ENCODE measurements at places on chromosomes 1 and 21. TPM values are rescaled to one million over a fixed set of nuclear protein-coding genes. Genes with fewer than 3 reads are reported as not detected.

The PUSL1 gene
- 24.8 TPM for total RNA-seq

The NRDC gene
- total RNA-seq: 67.5 TPM

The PGBD5 gene
- 13.2 TPM for total RNA-seq

The NBPF20 gene
- total RNA-seq: 0.59 TPM

The TNFRSF1B gene
- total RNA-seq: 25.6 TPM

The SUSD4 gene
- total RNA-seq: 8.9 TPM

The S100A9 gene
- 65.7 TPM for total RNA-seq

- no peak for DNase-seq
These were observed 37.9 kb upstream of the EEIG2 start for GRCh38 chr1:108521990-108522393.

DNA sequence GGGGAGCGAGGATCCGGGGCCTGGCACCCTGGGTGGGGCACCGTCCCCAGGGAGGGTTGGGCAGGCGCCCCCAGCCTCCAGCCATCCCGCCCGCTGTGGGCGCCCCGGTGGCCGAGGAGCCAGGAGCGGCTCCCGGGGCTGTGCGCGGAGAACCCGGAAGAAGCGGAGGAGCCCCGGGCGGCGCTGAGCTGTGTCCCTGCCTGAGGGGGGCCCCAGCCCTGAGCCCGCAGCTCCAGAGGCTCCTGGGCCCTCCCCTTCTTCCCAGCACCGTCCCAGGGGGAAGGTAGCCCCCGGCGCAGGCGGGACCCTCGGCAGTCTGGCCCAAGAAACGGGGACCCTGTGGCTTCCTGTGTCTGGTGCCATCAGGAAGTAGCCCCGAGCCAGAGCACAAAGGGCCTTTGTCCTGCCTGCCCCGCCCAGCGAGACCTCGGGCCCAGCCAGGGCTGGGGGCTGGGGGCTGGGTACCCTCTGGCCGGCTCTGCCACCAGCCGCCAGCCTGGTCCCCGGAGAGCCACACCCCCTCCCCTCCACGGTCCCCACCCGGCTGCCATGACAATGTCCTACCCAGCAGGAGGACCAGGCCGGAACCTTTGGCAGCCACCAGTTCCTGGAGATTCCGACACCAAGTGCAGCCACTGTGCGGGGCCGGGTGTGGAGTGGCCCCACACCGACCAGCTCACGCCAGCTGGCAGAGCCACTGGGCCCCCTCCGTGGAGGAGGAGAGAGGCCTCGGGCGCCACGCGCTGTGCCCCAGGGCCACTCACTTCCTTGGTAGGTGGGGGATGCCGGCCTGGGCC lies 15.6 kb upstream of the TTLL10 start:
- DNase-seq: peak; percentile 65

DNA sequence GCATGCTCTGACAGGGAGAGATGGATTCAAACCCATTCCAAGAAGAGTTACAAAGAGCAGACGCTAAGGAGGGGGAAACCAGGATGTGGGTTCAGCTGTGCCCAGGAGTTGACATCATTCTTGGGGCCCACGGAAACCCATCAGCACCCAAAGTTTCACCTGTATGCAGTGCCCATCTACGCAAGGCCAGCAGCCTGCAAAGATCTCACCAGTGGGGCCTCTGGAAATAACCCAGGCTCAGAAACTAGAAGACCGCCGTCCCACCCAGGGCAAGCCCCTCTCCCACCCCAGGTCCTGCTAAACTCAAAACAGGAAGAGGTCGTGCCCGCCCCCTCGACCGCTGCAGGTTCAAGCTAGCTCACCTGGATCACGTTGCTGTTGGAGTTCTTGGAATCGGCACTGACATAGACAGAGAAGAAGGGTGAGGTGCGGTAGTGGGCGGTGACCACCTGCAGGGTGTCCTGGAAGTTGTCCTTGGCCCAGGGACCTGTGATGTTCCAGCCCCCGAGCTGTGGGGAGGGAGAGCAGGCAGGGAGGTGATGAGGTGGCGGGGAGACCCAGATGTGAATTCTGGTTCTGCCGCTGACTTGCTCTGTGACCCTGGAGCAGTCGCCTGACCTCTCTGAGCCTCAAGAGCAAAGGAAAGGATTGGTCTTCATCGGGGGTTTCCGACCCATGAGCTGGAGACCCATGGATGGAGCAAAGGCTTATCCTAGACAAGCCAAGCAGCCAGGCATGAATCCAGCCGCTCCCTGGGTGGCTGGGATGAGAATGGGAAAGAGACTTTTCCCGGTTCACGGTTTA lies 31.7 kb downstream of the ECE1 start:
- DNase-seq: no peak

- DNase-seq: no peak
These were observed at the start of gene C1orf210 for GRCh38 chr1:43285269-43285990. Gene C1orf210 (minus strand): TSS chr1:43285581. CDS start chr1:43283270, 2,311 bp downstream.

GRCh38 chr1:153798468-153798780 lies 23.2 kb downstream of the SLC27A3 start:
- no peak for DNase-seq

DNA sequence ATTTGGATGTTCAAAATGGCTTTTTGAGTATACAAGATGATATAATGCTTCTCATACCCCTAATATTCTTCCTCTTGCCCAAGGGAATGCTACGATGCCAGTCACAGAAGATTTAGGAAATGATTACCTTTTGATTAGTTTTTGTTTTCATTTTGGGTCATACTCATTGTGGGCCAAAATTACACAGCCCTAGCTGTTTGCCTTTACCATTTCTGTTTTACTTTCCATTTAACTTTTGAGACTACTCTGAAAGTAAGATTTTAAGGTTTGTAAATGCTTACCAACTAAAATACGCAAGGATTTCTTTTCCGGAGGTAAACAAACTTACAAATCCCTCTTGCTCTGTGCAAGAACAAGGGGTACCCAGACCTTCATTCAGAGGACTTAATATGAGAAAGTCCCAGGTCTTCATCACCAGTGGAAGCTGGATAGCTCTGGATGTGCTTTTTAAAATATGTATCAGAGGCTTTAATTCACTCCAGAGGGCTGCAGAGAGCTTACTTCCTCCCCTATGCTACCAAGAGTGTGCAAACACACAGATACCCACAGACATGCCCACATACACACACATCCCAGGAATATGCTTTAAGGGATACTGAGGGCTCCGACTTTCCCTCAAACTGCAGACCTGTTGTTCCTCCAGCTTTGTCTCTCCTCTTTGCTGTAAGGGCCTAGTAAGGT lies 631.4 kb downstream of the SMYD3 start:
- DNase-seq: no peak

- DNase-seq: no peak
These were observed 718.6 kb downstream of the AMY1C start for GRCh38 chr1:104468282-104468681.

DNA sequence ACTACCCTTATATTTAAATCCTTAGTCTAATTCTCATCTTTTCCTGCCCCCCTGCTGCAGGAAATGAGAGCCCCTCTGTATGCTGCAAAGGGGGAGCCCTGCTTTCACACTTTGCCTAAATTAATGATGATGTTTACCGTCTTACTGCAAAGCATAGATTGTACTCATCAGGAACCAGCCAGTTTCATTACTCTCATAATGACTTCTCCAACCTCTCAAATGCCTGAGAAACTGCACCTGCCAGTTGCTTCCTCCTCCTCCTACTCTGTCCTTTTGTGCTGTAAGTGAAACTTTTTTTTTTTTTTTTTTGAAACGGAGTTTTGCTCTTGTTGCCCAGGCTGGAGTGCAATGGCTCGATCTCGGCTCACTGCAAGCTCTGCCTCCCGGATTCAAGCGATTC lies 101.7 kb downstream of the ADSS2 start:
- no peak for DNase-seq

- no peak for DNase-seq
These were observed 27.6 kb upstream of the NBL1 start for GRCh38 chr1:19616489-19616888.

DNA sequence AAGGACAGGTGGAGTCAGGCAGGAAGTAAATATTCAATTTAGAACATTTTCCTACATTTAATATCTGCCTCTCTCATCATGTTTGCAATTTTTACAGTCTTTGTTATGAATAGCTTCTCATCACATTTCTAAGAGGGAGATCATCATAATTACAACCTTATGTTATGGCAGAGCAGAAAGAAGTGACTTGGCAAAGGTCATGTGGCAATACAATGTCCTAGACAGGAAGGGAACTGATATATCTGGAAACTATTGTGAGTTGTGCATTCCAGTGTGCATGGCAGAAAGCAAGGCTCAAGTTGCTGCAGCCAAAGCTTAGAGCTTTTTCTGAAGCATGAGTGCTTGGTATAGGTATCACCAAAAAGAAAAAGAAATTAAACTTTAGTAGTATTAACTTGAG lies 43.8 kb upstream of the PRRX1 start:
- DNase-seq: no peak

- DNase-seq: no peak
These were observed 45.7 kb downstream of the PAX7 start for GRCh38 chr1:18676332-18676781.

DNA sequence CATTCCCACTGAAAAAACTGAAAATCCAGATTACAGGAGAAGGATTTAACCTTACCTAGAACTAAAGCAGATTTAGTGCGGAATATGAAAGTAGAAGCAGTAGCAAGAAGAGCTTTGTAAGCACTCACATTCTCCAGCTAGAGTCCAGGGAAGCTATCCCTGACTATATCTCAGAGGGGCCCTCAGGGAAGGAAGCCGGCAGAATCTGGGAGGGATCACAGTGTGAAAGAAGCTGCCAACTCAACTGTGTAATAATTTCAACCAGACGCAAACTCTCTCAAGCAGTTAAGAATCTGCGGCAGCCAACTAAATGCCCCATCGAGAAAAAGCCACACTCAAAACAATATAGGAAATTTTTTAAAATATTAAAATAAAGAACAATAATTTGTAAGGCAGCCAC lies 163.8 kb downstream of the EIF4G3 start:
- DNase-seq: no peak

GRCh38 chr1:193368302-193368701 lies 181.9 kb upstream of the B3GALT2 start:
- no peak for DNase-seq

DNA sequence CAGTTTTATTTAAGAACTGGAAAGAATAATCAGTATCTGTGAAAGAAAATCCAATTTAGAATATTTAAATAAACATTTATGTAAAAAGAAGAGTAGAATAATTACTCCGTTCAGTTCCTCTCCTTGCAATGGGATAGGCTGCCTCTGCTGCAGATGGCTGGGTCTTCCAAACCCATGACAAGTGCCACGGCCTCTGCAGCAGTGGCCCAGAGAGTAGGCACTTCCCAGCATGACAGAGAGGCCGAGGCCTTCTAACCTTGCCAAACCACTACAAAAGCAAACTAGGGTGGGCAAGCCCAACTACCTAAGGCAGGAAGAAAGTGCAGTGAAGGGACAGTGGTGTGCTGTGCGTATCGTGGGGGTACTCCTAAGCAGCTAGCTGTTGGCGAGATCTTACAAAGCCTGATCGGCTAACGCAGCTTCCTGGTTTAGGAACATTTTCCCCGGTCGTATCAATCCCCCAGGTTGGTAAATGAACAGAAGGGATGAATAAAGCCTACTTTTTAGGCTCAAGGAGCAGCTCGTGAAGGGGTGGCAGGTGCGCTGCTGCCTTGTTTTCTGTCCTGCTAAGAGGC lies 14.5 kb downstream of the ICMT start:
- no peak for DNase-seq

Measured in right atrium auricular region (tissue), 2 donors.